Effector memory CD4-positive, alpha-beta T cell (primary cell): ENCODE measurements at places on chromosomes 7 and 10.

DNA sequence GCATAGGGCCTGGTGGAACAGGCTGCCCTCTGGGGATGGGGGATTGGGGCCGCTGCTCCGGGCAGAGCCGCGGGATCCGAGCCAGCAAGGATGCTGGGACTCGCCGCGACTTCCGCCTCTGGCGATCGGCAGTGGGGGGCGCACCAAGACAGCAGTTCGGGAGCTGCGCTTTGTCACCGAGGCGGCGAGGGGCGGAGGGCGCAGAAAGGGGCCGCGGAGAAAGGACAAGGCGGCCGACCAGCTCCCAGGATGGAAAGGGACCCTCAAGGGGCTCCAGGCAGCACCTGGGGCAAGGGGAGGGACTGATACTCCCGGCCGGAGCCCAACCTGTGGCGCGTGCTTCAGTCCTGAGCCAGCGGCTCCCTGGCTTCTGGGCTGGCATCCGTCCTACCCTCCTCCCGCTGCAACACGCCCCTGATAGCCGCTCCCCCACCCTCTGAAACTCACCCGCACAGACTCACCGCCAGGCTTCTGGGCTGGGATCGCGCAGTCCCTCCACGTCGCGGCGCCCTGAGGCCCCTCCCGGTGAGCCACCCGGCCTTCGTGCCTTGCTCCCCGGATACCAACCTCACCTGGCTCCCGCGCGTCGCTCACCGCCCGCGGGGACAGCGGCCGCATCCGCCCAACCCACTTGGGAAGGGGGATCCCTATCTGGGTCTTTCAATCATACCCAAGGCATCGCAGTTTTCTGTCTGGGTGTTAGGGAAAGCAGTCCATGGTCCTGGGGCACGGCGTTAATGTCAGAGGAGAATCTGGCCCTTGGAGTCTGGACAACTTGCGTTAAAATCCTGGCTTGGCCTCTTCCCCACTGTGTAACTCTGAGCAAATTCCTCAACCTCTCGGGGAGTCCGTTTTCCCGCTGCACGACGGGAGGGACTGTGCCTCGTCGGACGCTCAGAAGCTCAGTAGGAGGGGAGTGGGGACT is 7.0 kb upstream of the EVX1 start:
- DNase-seq: no peak

DNA sequence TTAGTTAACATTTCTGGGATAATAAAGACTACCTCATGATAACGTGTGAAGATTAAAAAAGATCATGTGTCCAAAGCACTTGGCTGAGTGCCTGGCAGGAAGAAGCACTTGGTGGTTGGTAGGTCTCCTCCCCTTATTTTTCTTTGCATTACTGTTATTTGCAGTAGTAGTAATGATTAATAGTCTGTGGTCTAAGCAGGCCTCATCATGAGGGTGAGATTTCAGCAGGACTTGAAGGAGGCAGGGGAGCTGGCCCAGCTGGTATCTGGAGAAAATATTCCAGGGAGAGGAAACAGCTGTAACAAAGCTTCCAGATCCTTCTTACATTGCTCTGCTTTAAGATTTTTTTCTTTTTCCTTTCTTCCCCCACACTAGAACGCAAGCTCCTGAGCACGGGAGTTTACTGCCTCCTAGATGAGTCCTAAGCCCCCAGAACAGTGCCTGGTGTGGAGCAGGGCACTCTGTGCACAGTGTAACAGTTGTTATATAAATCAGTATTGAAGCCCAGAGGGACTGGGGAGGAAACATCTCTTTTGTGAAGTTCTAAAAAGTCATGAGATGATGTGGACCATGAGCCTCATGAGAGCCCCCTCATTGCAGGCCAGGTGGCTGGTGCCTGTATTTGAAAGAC is 31.1 kb upstream of the RHEB start:
- no peak for DNase-seq

GRCh38 chr7:30682212-30683083 is at the start of gene CRHR2:
TSS of gene CRHR2 (minus strand) at chr7:30682456. CDS start at chr7:30682280, 176 bp downstream.
- no peak for DNase-seq

DNA sequence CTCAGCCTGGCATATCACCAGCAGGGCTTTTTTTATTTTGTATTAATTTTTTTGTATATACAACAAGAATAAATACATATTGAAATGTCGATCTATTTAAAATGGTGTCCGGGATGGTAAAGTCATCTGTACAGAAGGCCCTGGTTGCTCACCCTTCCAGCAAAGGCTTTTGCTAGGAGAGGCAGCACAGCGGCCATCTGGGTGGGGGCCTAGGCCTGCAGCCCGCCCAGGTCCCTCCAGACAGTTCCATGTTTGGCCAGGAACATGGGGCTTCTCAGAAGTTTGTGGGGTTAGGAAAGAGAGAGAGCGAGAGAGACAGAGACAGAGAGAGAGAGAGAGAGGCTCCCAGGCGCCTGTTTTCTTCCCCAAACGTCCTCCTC is 152.6 kb upstream of the LYZL2 start:
- no peak for DNase-seq
